Renal pelvis (tissue), 12 donors: ENCODE measurements at places on chromosomes 1 and 21. TPM values are rescaled to one million over a fixed set of nuclear protein-coding genes. Genes with fewer than 3 reads are reported as not detected.

KRTAP11-1 gene
- not detected for polyA plus RNA-seq

CSF3R gene
- polyA plus RNA-seq: 5.9 TPM

DYRK3 gene
- 8.4 TPM for polyA plus RNA-seq

PDC gene
- 0.07 TPM for polyA plus RNA-seq

DNA sequence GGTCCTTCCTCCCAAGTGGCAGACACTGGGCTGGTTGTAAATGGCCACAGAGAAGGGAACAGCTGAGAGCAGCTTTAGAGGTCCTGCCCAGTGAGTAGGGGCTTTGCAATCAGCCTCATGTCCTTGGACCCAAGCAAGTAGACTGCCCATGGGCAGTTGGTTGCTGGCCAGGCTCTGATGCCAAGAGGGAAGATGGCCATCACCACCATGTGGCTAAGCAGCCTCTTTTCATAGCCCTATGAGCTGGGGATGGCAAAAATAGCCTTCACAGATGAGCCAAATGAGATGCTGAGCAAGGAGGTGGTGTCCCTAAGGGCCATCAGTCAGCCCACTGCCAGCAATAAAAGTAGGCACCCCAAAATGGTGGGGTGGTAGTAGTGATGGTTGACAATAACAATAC lies 3.2 kb downstream of the DISP3 start:
- no peak for DNase-seq

DNA sequence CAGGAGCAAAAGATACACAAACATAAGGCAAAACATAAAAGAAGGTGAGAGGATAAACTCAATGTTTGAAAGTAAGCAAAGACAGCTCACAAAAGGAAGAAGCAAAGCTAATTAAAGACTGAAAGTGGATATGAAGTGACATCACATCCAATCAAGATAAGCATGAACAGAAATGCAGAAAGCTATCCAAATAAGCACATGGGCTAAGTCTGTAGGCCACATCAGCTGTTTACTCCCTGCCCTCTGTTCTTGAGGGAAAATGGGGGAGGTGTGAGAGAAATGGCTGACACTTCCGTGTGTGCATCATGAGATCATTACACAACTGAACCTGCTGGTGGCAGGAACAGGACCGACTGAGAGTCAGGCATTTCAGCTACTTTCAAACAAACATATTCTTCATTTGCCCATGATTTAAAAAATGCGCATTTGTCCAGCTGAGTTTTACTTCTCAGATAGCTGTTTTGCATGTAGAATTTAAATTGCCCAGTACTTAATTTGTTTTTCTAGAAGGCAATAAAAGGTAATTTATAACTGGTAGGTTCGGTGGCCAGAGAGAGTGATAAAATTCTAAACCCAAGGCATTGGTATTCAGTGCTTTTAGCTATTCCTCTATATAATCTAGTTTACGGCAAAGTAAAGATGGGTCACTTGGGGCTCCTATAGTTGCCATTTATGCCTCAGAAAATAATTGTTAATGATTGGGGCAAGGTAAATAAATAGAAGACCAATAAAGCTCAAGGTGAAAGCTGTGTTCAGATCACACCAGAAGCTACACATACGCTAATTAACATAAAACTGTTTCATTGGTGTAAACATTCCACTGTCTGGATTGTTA lies 27.2 kb upstream of the MAN1A2 start:
- DNase-seq: peak; percentile 60

DNA sequence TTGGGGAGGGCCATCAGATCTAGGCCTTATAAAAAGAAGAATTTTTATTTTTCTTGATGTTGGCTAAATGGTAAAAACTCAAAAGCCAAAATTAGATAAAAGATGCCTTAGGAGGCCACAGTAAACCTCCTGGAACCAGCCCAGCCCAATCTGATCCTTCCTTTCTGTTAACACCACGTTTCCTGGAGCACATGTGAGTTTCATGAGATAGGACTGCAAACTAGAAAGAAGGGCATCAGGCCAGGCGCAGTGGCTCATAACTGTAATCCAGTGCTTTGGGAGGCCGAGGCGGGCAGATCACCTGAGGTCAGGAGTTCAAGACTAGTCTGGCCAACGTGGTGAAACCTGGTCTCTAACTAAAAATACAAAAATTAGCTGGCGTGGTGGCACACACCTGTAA lies 6.7 kb downstream of the HSF2BP start:
- no peak for DNase-seq

DNA sequence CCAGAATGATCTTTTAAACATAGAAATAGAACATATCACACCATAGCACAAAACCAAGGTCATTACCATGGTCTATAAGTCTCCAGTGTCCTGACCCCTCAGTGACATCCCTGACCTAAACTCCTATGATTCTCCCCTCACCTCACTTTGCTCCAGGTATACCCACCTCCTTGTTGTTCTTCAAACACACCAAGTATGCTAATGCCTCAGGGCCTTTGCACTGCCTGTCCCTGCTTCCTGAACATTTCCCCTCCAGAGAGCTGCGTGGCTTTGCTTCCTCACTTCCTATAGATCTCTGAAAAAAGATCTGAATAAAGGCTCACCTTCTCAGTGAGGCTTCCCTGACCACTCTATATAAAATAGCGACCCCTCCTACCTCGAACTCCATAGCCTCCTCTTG lies 1.1 kb downstream of the GOLT1A start:
- no peak for DNase-seq

GRCh38 chr21:45136927-45137611 lies 62.7 kb downstream of the ADARB1 start:
- DNase-seq: peak; percentile 83

- no peak for DNase-seq
These were observed 7.1 kb upstream of the ZSCAN20 start for GRCh38 chr1:33465316-33465715.

DNA sequence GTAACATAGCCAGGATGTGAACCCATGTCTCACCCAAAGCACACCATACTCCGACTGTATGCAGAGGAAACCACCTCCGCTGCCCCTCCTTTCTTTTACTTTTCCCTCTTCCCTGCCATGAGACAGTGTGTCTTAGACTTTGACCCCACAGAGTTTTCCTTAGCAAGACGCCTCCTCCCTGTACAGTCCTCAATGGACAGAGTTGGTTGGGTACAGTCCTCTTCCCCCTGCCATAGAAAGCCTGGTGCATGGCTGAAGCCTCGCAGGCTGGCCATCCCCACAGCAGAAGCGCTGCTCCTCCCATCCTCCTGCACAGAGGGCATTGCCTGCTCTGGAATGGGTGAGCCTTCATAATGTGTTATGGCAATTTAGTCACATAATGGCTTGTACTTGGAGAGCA lies 127.9 kb downstream of the PLPP3 start:
- no peak for DNase-seq

- DNase-seq: no peak
These were observed 622.5 kb upstream of the NR5A2 start for GRCh38 chr1:199404976-199405375.

GRCh38 chr1:187275985-187276575 lies 447.3 kb downstream of the PLA2G4A start:
- no peak for DNase-seq

- no peak for DNase-seq
These were observed 30.9 kb downstream of the RCAN1 start for GRCh38 chr21:34583926-34584563.

GRCh38 chr1:99548943-99549605 lies 96.8 kb upstream of the PALMD start:
- DNase-seq: no peak
